ENCODE measurements at places on chromosomes 16 and 17.

DNA sequence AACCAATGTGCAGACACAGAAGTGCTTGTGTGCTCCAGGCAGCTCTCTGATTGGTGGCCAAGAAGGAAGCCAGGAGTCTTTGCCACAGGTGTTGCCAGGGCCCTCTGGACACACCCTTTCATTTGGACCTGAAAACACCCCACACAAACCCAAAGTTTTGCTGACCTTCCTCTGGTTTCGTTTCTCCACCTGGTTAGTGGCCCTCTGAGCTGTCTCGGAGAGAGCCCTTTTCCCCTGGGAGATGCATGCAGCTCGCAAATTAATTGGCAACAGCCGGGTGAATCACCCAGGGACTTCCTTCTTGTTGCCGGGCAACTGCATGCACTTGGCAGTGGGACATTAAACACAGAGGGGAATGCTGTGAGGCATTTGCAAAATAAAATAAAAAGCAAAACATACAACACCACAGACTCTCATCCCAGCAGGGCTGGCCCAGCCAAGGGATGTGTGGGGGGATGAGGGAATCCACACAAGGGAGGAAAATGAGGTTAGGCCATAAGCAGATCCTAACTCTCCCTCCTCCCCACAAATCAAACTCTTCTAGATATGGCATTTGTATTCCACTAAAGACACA lies 286.6 kb downstream of the SOX9 start:
- no peak for DNase-seq

- DNase-seq: no peak
Observed at GRCh38 chr16:49443576-49443975, 70.0 kb downstream of the C16orf78 start.

GRCh38 chr17:5759501-5759925 lies 175.2 kb upstream of the NLRP1 start:
- no peak for DNase-seq

- no peak for DNase-seq
Observed at GRCh38 chr17:19904924-19905323, 37.2 kb upstream of the ULK2 start.

DNA sequence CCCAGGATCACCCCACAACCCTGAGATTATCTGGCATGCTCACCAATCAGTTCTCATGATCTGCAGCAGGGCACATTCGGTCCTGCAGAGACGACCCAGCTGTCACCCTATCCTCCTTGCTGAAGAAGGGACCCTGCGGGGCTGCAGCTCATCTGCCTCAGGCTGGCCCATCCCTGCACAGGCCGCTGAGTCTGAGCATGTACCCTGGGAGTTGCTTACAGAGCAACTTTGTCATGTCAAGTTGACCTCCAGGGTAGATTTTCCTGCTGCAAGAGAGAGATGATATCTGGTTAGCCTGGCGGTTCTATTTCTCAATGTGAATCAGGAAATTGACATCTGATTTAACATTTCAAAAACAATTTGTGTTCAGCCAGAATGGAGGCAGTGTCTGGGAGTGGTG lies 36.0 kb upstream of the ADCY9 start:
- DNase-seq: no peak
